Anterior cingulate cortex (tissue), 58 donors: ENCODE measurements at places on chromosomes 4 and X.

- DNase-seq = no peak
These were observed 34.6 kb downstream of the TET2 start for GRCh38 chr4:105181259-105181658.

- DNase-seq = no peak
These were observed 112.4 kb upstream of the SPRY1 start for GRCh38 chr4:123284168-123284567.

- DNase-seq = no peak
These were observed 53.0 kb downstream of the MSN start for GRCh38 chrX:65720381-65720964.

DNA sequence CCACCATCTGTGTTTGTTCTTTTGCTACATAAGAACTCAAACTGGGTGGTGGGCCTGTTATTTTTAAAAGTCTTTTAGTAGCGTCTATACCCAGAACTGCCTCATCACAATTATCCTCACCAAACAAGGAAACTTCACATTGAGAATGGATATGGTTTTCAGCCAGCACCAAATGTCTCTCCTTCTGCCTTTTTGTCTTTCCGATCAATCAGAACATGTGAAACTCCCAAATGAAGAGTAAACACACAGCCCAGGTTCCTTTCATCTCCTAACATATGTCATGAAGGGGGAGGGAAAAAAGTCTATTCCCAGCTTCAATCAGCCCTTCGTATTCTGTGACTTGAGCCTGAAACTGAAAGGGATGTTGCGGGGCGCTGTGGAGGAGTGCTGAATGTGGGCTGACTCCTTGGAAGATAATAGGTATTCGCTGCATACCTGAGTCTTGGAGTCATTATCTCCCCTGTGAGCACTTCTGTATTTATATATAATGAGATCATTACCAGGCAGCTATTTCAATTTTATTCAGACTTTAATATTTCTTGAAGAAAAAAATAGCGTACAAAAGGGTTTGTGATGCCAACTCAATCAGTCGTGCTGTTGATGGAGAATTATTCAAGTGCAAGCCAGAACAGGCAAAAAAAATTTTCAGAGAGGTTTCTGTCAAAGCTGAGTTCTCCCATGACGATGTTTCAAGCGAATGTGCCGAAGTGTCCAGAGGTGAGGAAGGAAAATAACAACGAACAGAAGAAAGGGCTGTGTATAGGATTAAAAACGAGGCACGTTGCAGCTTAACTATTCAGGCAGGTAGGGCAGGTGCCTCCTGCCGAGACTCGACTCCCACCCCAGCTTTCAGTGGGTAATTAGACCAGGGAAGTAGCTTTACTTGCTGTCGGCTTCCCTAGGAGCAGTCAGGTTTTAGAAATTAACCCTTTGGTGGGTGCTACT is 163.9 kb upstream of the NOCT start:
- DNase-seq = no peak

- DNase-seq = no peak
These were observed 204.7 kb upstream of the S100G start for GRCh38 chrX:16445166-16445752.

DNA sequence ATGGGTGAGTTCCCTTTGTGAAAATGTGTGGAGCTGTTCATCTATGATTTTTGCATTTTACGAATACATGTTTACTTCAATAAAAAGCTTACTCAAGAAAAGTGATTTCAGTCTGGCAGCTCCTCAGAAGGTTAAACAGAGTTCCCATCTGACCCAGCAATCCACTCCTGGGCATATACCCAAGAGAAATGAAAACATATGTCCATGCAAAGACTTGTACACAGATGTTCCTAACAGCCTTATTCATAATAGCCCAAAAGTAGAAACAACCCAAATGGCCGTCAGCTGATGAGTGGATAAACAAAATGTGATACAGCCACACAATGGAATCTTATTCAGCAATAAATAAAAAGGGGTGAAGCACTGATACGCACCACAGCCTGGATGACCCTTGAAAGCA is 20.8 kb downstream of the CLCN4 start:
- DNase-seq = no peak

- no peak for DNase-seq
These were observed 144.9 kb downstream of the C4orf33 start for GRCh38 chr4:129240816-129241215.

DNA sequence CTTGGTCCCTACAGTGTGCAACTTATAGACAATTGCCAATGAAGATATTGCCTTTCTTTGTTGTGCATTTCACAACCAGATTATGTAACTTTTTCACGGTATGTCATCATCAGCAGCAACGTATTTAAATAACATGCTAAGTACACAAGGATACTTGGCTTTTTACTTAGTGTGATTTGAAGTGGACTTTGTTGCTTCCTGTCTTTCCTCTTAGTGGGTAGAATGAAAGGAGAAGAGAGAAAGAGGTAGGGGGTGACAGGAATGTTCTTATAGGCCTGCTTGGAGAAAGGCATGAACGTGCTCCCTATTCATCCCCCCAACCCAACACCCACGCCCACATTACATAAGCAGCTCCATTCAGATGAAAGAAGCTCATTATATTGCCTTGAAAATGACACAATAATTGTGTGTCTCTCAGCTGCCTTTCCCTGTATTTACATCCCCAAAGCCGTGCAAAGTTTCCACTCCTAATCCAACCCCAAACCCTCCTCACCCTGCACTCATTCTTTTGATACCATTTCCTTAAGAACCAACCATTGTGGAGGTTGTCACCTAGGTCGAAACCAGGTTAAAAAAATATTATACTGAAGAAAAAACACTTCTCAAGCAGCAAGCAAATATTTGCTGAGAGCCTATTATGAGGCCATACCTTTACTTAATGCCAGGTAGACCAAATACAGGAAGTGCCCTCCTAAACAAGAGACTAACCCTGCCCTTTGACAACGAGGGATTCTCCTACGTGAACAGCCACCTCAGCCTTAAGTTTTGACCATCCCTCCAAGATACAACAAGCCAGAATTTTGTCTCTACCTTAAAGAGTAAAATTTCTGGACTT is 25.2 kb upstream of the GK start:
- DNase-seq = no peak

- DNase-seq = no peak
These were observed 72.9 kb downstream of the CLDN34 start for GRCh38 chrX:10039821-10040793.
